ENCODE measurements at places on chromosomes 5 and 9. TPM values are rescaled to one million over a fixed set of nuclear protein-coding genes. Genes with fewer than 3 reads are reported as not detected.

The SPTLC1 gene
- 64.1 TPM for total RNA-seq

The HTR1A gene
- not detected for total RNA-seq

The CYLC2 gene
- not detected for total RNA-seq

The WNT8A gene
- not detected for total RNA-seq

The RELL2 gene
- 4.3 TPM for total RNA-seq

The SLC6A19 gene
- not detected for total RNA-seq

The RICTOR gene
- 10.7 TPM for total RNA-seq

The PALM2AKAP2 gene
- total RNA-seq = 0.55 TPM

The PPP3R2 gene
- total RNA-seq = not detected

The IFNA13 gene
- not detected for total RNA-seq

The NMUR2 gene
- not detected for total RNA-seq

The IFNB1 gene
- not detected for total RNA-seq

The TMEFF1 gene
- total RNA-seq = 1.1 TPM

The PCDHGC5 gene
- total RNA-seq = 0.05 TPM

The TRIM36 gene
- 1.7 TPM for total RNA-seq

The BAAT gene
- total RNA-seq = 0.58 TPM

All from A549 treated with CpdA at 1 μM for 4 hours (cell line).